ENCODE measurements at places on chromosomes 7 and 10. TPM values are rescaled to one million over a fixed set of nuclear protein-coding genes. Genes with fewer than 3 reads are reported as not detected.
A peak's percentile ranks its signal among the peaks of the same experiment; 100 is the strongest.

Gene CACNA2D1
- total RNA-seq, result not detected

Gene THSD7A
- total RNA-seq, result not detected

Gene COBL
- not detected for total RNA-seq

Gene PRKCQ
- total RNA-seq, result 45.2 TPM

- no peak overlapping the region for H3K27ac ChIP-seq
- no peaks in the 10 kb centered on the region for H3K27me3 ChIP-seq
- DNase-seq, result no peak
- no peaks in the 10 kb centered on the region for H3K36me3 ChIP-seq
Measured at GRCh38 chr10:108663587-108663986, 1259.7 kb downstream of the XPNPEP1 start.

- H3K27me3 ChIP-seq, result no peaks in the 10 kb centered on the region
- H3K4me3 ChIP-seq, result no peak overlapping the region
- H3K36me3 ChIP-seq, result peaks cover 9% of the 10 kb centered on the region
- H3K4me1 ChIP-seq, result peaks cover 40% of the 10 kb centered on the region
- no peak for DNase-seq
- no peak overlapping the region for H3K27ac ChIP-seq
Measured at GRCh38 chr10:74593470-74593869, 232.9 kb upstream of the KAT6B start.

- H3K27ac ChIP-seq, result no peak overlapping the region
- H3K4me3 ChIP-seq, result no peak overlapping the region
- DNase-seq, result no peak
- H3K36me3 ChIP-seq, result no peaks in the 10 kb centered on the region
- no peaks in the 10 kb centered on the region for H3K4me1 ChIP-seq
Measured at GRCh38 chr7:29764227-29764626, 42.1 kb upstream of the WIPF3 start.

- H3K4me1 ChIP-seq, result no peaks in the 10 kb centered on the region
- H3K4me3 ChIP-seq, result no peak overlapping the region
- H3K27ac ChIP-seq, result no peak overlapping the region
- DNase-seq, result no peak
Measured at GRCh38 chr7:95491634-95492314, 6.0 kb downstream of the ASB4 start.

DNA sequence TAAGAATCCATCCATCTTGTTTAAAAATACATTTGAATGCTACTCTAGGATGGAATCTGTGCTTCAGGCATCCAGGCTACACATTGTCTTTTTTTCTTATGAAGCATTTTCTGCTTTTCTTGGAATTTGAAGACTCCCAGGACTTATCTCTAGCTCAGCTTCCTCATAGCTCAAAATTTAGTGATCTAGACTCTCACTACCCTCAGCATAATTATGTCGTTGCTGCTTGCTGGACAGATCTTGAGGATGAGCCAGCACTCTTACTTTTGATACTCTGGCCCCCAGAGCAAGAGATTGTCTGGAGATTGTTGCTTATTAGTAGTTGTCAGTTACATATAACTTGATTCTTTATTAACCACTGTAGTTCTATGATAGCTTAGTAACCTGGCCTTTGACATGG lies 83.3 kb upstream of the FGL2 start:
- H3K27ac ChIP-seq, result no peak overlapping the region
- peaks cover 12% of the 10 kb centered on the region for H3K36me3 ChIP-seq
- DNase-seq, result no peak
- no peak overlapping the region for H3K4me3 ChIP-seq
- no peaks in the 10 kb centered on the region for H3K27me3 ChIP-seq

GRCh38 chr10:13629116-13629515 lies 42.4 kb downstream of the PRPF18 start:
- H3K4me3 ChIP-seq, result no peak overlapping the region
- no peaks in the 10 kb centered on the region for H3K27me3 ChIP-seq
- DNase-seq, result no peak
- H3K27ac ChIP-seq, result no peak overlapping the region
- H3K36me3 ChIP-seq, result peaks cover 30% of the 10 kb centered on the region

DNA sequence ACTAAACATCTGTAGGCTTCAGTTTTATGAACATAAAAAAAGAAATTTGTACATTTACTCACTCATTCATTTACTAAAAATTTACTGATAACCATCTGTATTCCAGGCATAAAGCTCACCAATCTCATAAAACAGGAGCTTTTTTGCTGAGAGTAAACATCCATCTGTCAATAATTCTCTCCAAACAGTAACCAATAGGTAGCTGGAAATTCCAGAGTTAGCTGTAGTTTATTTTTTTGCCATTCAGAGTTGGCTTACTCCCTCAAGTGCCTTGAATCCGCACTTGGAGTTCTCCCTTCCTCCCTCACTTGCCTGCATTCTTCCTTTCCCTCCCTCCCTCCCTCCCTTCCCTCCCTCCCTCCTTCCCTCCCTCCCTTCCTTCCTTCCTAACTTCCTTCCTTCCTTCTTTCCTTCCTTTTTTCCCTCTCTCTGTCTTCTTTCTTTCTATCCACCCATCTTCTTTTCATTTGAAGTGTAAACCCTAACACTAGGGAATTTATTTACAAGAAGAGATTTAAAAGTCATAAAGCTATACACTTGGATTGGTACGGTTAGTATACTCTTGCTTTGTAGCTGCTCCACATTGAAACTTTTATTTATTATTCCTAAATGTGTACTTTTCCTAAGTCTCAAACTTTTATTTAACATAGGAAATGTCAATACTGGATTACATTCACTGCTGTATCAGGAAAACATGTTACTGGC lies 44.6 kb upstream of the BICC1 start:
- peaks cover 13% of the 10 kb centered on the region for H3K27me3 ChIP-seq
- no peaks in the 10 kb centered on the region for H3K36me3 ChIP-seq
- H3K4me3 ChIP-seq, result no peak overlapping the region
- DNase-seq, result no peak
- H3K27ac ChIP-seq, result no peak overlapping the region

GRCh38 chr7:82443036-82443546 lies 486 bp downstream of the CACNA2D1 start:
- no peak overlapping the region for H3K4me3 ChIP-seq
- no peak overlapping the region for H3K27ac ChIP-seq
- peaks cover 2% of the 10 kb centered on the region for H3K4me1 ChIP-seq
- DNase-seq, result no peak
- peaks cover 30% of the 10 kb centered on the region for H3K27me3 ChIP-seq

DNA sequence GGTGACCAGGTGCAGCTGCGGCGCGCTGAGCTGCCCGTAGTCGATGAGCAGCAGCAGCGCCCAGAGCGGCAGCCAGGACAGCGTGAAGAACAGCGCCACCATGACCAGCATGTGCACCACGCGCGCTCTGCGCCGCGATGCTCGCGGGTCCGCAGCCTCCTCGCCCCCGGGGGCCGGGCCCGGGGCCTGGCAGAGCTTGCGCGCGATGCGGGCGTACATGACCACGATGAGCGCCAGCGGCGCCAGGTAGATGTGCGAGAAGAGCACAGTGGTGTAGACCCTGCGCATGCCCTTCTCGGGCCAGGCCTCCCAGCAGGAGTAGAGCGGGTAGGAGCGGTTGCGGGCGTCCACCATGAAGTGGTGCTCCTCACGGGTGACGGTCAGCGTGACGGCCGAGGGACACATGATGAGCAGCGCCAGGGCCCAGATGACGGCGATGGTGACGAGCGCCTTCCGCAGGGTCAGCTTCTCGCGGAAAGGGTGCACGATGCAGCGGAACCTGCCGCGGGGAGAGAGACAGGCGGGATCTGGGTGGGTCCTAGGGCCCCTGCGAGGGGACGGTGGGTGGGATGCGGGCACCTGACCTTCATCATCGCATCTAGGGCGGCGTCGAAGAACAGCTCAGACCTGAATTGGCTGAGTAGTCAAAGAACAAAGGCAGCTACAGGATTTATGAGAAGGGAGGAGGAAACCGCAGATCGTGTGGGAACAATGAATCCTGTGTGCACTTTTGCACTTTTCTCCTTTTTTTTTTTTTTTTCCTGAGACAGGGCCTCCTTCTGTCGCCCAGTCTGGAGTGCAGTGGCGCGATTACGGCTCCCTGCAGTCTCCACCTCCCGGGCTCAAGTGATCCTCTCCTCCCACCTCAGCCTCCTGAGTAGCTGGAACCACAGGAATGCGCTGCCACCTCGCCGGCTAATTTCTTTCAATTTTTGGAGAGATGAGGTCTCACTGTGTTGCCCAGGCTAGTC lies 22.4 kb upstream of the PPA1 start:
- no peaks in the 10 kb centered on the region for H3K36me3 ChIP-seq
- peaks cover 9% of the 10 kb centered on the region for H3K4me1 ChIP-seq
- peak overlapping the region; percentile 45 for H3K4me3 ChIP-seq
- H3K27me3 ChIP-seq, result peaks cover 31% of the 10 kb centered on the region
- H3K27ac ChIP-seq, result no peak overlapping the region

DNA sequence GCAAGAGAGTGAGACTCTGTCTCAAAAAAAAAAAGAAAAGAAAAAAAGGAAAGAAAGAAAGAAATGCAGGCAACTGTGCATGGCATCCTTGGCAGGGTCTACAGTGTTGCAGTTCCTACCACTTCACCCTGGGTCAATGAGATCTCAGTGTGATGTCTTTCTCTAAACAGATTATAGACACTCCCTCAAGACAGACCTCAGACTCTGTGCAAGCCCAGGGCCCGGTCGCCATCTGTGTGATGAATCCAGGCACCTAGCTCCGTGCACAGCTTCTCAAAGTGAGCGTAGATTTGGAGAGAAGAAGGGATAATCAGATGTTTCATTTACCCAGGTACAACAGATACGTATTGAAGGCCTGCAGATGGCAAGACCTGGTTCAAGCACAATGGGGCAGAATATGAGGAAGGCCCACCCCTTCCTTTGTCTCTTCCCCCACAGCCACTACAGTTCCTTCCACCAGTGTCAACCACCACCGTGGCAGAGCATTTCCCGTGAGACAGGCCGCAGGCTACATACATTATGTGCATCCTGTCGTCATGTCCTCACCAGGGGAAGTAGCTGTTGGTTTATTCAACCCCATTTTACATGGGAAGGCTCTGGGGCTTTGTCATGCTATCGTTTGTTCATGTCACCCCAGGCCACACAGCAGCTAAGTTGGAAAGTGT lies 471.7 kb upstream of the GALNT17 start:
- DNase-seq, result peak; percentile 33
- H3K4me1 ChIP-seq, result peaks cover 11% of the 10 kb centered on the region
- H3K36me3 ChIP-seq, result no peaks in the 10 kb centered on the region

Data from activated CD4-positive, alpha-beta memory T cell treated with anti-CD3 and anti-CD28 coated beads for 36 hours (primary cell).